ENCODE measurements at places on chromosomes 3 and 15. TPM values are rescaled to one million over a fixed set of nuclear protein-coding genes. Genes with fewer than 3 reads are reported as not detected.

The BCHE gene
- total RNA-seq, result 78.9 TPM

The TM4SF1 gene
- total RNA-seq, result 43.4 TPM

- no peak for DNase-seq
Measured at GRCh38 chr3:34090876-34091275, 292.4 kb downstream of the PDCD6IP start.

The MKRN2OS gene
- not detected for total RNA-seq

GRCh38 chr15:69862540-69862939 is 235.2 kb downstream of the TLE3 start:
- DNase-seq, result no peak

GRCh38 chr15:66252685-66253417 is 699 bp downstream of the MEGF11 start:
- DNase-seq, result peak; percentile 26

DNA sequence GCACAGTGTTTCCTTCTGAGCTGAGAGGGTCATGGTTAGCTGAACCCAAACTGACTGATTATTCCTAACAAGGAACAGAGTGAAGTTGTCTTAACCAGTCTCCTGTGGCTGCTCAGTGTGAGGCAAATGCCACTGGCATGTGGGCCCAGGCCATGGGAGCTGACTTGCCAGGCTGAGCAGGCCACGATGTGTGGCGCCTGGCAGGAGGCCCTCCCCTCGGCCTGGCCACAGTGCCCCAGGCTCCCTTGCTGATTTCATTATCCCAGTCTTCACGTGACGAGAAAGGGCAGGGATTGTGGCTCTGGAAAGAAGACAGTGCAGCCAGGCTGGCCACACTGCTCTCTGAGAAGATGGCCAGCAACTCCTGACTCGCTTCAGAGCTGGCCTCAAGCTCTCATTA is 58.8 kb downstream of the SLCO2A1 start:
- DNase-seq, result no peak

The OIP5 gene
- total RNA-seq, result 4.0 TPM

DNA sequence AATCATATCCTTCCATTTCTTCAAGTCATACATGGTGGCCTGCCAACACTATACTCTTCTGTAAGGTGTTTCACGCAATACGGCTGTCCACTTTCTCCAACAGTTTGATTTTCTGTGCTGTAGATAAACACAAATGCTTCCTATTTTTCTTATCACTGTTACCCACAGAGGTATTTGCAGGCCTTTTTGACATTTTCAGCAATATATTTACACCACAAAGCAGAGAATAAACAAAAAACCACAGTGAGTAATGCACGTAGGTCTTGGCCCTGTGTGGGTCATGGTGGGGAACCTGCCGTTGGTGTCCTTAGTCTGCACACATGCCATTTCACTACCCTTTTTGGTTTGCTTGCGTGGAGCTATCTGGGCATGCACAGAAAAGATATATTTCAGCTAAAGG is 59.5 kb downstream of the LRRC28 start:
- no peak for DNase-seq

DNA sequence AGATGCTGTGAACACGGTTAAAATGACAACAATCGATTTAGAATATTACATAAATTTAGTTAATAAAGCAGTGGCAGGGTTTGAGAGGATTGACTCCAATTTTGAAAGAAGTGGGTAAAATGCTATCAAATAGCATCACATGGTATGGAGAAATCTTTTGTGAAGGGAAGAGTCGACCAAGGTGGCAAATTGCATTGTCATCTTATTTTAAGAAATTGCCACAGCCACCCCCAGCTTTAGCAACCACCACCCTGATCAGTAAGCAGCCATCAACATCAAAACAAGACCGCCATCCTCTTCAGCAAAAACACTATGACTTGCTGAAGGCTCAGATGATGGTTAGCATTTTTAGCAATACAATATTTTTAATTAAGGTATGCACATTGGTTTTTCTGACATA is 5.7 kb upstream of the CCR5 start:
- DNase-seq, result no peak

- no peak for DNase-seq
Measured at GRCh38 chr3:123021388-123021787, 6.2 kb downstream of the SEMA5B start.

DNA sequence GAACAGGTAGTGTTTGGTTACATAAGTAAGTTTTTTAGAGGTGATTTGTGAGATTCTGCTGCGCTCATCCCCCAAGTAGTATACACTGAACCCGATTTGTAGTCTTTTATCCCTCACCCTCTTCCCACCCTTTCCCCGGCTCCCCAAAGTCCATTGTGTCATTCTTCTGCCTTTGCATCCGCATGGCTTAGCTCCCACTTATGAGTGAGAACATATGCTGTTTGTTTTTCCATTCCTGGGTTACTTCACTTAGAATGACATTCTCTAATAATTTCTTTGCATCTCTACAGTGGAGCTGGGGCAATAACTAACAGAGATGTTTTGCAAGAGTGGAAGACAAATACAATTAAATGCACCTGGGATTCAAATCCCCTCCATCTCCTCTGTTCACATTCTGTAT is 93.2 kb downstream of the TP63 start:
- DNase-seq, result peak; percentile 94

DNA sequence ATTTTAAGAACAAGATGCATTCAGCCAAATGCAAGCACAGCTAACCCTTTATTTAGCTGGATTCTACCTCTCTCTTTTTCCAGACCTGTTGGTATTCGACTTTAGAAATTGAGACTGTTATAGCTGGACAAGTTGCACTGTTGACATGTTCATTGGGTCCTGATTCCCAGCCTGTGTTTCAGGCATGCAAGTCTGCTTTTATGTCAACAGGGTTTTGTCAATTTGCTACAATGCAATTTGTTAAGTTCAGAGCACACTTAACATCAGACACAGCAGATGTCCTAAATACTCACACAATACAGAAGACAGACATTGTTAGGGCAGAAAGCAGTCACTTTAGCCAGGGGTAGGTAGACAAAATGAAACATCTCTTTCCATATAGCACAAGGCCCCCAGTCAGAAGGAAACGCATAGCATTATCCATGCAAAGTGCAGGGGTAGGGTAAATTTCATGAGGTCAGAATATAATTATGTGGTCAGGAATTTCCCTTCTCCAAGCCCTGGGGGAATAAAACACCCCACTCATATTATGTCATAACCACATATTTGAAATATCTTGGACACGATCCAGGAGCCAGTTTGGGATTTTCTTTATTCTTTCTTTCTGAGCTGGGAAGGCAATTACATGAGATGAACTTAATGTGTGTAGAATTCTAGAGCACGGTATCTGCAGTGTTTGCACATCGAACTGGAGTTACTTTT is 504.1 kb downstream of the NTRK3 start:
- DNase-seq, result peak; percentile 56

The GRAMD1C gene
- 1.3 TPM for total RNA-seq

DNA sequence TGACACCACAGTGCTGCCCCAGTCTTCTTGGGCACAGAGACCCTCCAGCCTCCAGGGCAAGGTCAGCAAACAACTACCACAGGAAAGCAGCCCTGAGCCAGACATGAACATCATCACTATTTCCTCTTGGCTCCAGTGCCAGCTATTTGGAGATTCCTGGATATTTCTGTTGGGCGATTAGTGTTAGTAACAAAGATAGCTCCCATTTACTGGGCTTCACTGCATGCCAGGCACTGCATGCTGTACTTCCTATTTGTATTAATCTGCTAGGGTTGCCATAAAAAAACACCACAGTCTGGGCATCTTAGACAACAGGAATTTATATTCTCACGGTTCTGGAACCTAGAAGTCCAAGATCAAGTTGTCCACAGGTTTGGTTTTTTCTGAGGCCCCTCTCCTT is 255.1 kb upstream of the STT3B start:
- no peak for DNase-seq

- DNase-seq, result no peak
Measured at GRCh38 chr3:61152071-61152470, 99.2 kb downstream of the FHIT start.

The MED12L gene
- 11.7 TPM for total RNA-seq

- peak; percentile 54 for DNase-seq
Measured at GRCh38 chr15:43828061-43828657, 1.4 kb downstream of the WDR76 start.

DNA sequence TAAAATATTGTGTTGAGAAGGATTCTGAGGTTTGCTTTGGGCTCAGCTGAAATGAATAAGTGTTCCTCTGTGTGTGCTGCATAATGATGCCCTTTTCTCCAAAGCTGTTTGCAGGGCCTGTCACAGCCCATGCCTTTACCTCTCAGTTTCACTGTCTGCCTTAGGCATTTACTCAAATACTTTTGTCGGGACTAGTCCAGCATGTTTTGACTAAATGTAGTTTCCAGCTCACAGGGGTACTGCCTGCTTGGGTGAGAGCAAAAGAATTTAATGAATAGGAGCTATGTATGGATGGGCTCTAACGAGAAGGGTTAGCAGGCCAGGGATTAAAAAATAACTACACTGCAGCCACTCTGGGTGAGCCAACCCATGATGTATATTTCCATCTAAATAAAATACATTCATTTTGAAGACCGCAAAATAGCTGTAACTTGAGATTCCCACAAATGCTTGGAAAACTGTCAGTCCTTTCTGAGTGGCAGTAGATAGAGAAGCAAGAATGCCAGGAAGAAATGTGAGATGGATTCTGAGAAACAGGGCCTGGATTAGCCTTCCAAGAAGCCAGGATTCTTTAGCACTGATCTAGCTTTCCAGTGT is 549.2 kb upstream of the TBL1XR1 start:
- peak; percentile 64 for DNase-seq

The GABRR3 gene
- total RNA-seq, result not detected

GRCh38 chr3:131898346-131898745 is 136.5 kb downstream of the CPNE4 start:
- DNase-seq, result no peak

- DNase-seq, result no peak
Measured at GRCh38 chr3:102002056-102002455, 152.7 kb downstream of the NFKBIZ start.

The TM4SF4 gene
- 0.09 TPM for total RNA-seq

GRCh38 chr3:185934767-185935464 is 2.9 kb downstream of the TRA2B start:
- no peak for DNase-seq

- DNase-seq, result no peak
Measured at GRCh38 chr3:175941352-175941751, 1082.2 kb downstream of the NAALADL2 start.

GRCh38 chr3:71702131-71703024 is 22.8 kb downstream of the EIF4E3 start:
- DNase-seq, result no peak

GRCh38 chr15:91821458-91821857 is 32.0 kb upstream of the SLCO3A1 start:
- no peak for DNase-seq

The SYNM gene
- total RNA-seq, result 43.8 TPM

The LSAMP gene
- total RNA-seq, result 9.8 TPM

DNA sequence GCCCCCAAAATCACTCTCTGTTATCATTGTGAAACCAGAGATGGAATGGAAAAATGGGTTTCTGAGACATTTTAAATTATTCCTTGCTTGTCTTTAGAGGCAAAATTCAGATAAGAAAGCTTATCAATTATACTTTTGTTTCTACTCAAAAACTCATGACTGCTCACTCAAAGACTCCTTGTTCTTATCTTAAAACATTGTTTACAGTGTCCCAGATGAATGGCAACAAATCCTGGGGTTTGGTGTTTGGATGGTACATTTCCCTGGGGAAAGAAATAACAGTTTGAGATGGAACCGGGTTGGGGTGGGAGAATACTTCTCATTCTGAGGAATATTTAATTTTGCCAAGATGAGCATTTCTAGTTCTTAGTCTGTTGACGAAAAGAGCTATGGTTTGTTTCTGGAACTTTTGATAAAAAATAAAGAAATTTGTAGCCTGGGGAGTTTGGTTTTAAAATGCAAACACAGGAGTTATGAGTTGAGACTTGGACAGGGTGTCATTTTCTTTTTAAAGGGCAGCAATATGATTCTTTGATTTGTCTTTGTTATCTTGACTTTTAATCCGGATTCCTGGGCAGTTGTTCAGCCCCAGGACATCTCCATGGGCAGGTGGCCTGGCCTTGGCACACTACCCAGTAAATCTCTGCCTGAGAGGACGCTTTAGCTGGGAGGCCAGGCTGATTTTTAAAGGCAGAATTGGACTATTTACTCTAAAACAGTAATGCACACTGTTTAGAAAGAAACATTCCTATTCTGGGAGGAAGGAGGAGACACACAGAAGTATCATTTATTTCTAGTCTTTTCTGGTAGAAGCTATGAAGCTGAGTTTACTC is 32.4 kb downstream of the BTD start:
- peak; percentile 69 for DNase-seq

DNA sequence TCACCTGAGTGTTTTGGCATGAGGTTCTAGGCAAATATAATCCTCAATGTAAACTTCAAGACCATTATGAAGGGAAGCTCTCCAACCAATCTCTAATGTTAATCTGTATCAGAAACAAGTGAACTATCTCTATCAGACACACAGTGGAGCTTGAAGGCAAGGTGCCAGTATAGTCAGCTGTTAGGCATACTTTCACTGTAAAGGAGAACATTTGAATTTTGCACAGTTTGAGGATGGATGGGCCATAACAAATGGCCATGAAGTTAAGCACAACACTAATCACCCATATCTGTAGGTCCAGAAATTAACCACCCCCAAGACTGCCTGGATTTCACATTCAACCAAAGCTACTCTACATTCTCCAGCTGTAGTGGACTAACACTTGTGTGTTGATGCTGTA is 69.1 kb upstream of the LMOD3 start:
- peak; percentile 75 for DNase-seq

The PLIN1 gene
- total RNA-seq, result 0.13 TPM

GRCh38 chr3:186540835-186541226 is 3.3 kb downstream of the CRYGS start:
- no peak for DNase-seq

DNA sequence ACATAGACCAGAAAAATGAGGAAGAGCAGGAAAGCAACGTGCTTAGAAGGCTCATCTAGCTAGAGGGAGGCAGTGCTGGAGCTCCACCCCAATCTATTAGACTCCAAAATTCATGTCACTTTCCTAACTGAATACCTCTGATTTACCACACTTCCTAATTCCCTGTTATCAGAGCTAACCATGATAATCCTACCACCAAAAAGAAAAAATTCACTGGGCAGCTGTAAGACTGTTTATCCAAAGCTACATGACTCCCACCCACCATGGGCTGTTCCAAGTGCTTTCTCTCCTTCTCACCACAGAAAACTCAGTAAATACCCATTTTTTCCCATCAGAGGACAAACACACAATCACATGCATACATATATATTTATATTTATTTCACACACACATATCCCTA is 479.5 kb upstream of the WNT5A start:
- no peak for DNase-seq

DNA sequence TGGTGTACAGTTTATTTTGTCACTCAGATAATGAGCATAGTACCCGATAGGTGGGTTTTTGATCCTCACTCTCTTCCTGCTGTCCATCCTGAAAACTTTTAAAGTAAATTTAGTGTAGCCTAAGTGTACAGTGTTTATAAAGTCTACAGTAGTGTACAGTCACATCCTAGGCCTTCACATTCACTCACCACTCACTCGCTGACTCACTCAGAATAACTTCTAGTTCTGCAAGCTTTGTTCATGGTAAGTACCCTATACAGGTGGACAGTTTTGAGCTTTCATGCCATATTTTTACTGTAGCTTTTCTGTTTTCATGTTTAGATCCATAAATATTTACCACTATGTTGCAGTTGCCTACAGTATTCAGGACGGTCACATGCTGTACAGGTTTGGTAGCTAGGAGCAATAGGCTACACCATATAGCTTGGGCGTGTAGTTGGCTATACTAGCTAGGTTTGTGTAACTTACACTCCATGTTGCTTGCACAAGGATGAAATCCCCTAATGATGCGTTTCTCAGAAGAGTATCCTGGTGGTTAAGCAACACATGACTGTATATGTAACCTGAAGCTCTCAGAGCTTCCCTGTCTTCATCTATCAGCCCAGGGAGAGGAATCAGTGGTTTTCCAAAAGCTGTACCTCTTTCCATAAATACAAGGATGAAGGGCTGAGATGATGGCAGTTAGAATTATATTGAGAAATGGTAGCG is 87.6 kb upstream of the SLC25A26 start:
- no peak for DNase-seq
